ENCODE measurements at places on chromosomes 5 and 9.

GRCh38 chr9:17970277-17970676, 391.4 kb downstream of the SH3GL2 start:
- H3K36me3 ChIP-seq: no peaks in the 10 kb centered on the region
- no peak for DNase-seq
- H3K27me3 ChIP-seq: peaks cover 2% of the 10 kb centered on the region

- peak overlapping the region; percentile 82 for H3K27ac ChIP-seq
- H3K36me3 ChIP-seq: no peaks in the 10 kb centered on the region
- H3K27me3 ChIP-seq: no peaks in the 10 kb centered on the region
- peaks cover 68% of the 10 kb centered on the region for H3K4me1 ChIP-seq
- no peak overlapping the region for H3K4me3 ChIP-seq
Observed at GRCh38 chr9:14056316-14056861, 257.6 kb downstream of the NFIB start.

- H3K4me3 ChIP-seq: no peak overlapping the region
- peaks cover 23% of the 10 kb centered on the region for H3K4me1 ChIP-seq
- H3K27ac ChIP-seq: no peak overlapping the region
- DNase-seq: no peak
Observed at GRCh38 chr5:305050-305449, 16.5 kb upstream of the AHRR start.

- no peak overlapping the region for H3K4me3 ChIP-seq
- H3K36me3 ChIP-seq: no peaks in the 10 kb centered on the region
- peaks cover 13% of the 10 kb centered on the region for H3K4me1 ChIP-seq
- H3K27ac ChIP-seq: no peak overlapping the region
- no peak for DNase-seq
Observed at GRCh38 chr9:34310215-34310614, 18.9 kb downstream of the KIF24 start.

DNA sequence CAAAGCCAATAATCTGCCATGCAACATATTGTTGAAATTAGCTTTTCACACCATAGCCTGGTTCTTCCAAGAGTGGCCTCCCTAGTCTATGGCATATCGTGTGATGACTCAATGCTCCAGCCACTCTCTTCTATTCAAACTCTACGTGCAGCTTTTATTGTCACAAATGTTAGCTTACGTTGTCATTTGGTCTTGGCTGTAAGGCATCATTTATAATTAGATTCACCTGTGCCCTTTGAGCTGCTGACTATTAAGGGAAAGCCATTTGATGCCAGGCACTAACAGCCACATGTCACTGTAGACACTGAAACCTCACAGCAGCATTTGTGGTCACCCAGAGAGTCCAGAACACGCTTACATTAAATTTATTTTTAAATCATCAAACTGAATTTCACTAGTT, 66.8 kb downstream of the APBA1 start:
- H3K36me3 ChIP-seq: peaks cover 3% of the 10 kb centered on the region
- no peak for DNase-seq
- peaks cover 19% of the 10 kb centered on the region for H3K4me1 ChIP-seq
- peaks cover 2% of the 10 kb centered on the region for H3K27me3 ChIP-seq
- no peak overlapping the region for H3K27ac ChIP-seq
- no peak overlapping the region for H3K4me3 ChIP-seq

DNA sequence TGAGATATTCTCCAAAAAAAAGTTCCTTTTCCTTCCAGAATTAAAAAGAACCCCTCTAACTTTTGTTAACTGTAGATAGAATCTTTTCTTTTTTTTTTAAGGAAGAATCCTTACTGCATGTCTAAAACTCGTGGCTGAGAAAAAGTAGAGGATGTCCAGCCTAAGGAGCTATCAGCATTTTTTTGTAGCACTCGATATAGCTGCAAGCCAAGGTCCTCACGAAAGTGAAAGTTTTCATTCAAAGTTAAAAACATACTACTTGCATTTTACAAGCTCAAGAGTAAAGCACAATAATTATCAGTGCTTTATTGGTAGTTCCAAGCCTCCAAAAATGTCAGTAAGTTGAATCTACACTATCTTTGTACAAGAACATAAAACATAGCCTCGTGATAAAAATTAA, 28.7 kb upstream of the ZSWIM6 start:
- peak overlapping the region; percentile 51 for H3K27ac ChIP-seq
- DNase-seq: no peak
- H3K36me3 ChIP-seq: no peaks in the 10 kb centered on the region
- no peak overlapping the region for H3K4me3 ChIP-seq

GRCh38 chr5:115423541-115423940, 121.0 kb downstream of the FEM1C start:
- H3K4me1 ChIP-seq: no peaks in the 10 kb centered on the region
- no peak overlapping the region for H3K4me3 ChIP-seq
- no peak for DNase-seq
- H3K27me3 ChIP-seq: no peaks in the 10 kb centered on the region

GRCh38 chr9:78399153-78399552, 102.2 kb downstream of the PSAT1 start:
- H3K27ac ChIP-seq: no peak overlapping the region
- H3K36me3 ChIP-seq: peaks cover 3% of the 10 kb centered on the region
- peaks cover 10% of the 10 kb centered on the region for H3K4me1 ChIP-seq
- H3K4me3 ChIP-seq: no peak overlapping the region

All from mesothelial cell of epicardium (in vitro differentiated cells).